ENCODE measurements at places on chromosomes 13 and 19.

DNA sequence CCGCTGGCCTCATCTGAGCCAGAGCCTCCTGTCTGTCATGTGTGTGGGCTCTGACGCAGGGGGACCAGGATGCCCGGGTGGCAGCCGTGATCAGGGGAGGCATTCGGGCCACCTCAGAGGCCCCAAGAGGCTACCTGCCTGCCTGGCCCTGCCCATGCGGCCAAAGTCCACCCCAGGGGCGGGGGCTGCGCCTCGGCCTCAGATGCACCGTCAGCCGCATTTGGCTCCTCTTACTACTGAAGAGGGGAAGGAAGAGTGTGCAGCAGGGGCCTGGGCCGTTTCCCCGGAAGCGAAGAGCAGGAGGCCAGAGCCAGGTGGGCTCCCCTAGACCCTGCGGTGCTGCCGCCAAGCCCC, 34.0 kb downstream of the C13orf46 start:
- no peak for DNase-seq

- no peak for DNase-seq
Observed at GRCh38 chr13:112434937-112435523, 58.9 kb downstream of the SPACA7 start.

GRCh38 chr13:113573065-113573464, 11.5 kb upstream of the TFDP1 start:
- no peak for DNase-seq

DNA sequence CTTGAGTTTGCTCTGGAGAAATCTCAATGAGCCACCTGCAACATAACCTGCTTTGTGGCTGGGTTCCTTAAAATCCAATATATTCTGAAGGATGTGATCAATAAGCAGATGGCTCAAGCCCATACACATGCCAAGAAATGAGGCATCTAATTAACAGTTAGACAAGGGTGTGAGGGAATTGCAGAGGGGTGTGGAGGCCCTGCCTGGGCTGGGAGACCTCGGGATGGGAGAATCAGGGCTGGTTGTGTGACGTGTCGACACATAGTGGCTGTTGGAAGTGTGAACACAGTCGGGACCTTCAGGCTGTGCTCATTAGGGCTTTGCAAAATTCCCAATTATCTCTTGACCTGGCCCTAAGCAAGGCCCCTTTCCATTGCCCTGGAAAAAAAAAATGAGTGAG, 362.0 kb upstream of the TMTC4 start:
- no peak for DNase-seq

DNA sequence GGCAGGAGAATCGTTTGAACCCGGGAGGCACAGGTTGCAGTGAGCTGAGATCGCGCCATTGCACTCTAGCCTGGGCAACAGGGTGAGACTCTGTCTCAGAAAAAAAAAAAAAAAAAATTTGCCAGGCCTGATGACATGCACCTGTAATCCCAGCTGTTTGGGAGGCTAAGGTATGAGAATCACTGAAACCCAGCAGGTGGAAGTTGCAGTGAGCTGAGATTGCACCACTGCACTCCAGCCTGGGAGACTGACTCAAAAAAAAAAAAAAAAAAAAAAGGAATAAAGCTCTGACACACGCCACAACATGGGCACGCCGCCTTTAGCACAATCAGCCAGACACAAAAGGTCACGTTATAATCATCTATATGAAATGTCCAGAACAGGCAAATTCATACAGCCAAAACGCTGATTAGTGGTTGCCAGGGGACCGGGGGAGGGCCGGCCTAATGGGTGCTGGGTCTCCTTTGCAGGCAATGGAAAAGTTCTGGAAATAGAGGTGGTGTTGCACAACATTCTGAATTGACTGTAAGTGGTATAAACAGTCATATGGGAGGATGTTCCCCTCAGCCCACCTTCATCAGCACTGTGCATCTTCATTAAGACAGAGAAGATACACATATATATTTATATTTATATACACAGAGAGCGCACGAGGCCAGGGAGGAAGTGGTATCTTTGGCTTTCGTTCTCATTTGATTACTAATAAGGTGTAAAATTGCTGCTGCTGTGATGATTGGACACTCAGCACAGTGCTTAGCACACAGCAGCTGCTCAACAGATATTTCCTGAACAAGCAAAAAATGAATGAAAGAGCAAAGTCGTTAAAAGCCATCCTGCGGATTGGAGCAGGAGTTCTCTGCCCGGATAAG, 3.8 kb downstream of the HSPBP1 start:
- no peak for DNase-seq

- DNase-seq, result no peak
Observed at GRCh38 chr19:19105365-19106055, 32.8 kb downstream of the TMEM161A start.

DNA sequence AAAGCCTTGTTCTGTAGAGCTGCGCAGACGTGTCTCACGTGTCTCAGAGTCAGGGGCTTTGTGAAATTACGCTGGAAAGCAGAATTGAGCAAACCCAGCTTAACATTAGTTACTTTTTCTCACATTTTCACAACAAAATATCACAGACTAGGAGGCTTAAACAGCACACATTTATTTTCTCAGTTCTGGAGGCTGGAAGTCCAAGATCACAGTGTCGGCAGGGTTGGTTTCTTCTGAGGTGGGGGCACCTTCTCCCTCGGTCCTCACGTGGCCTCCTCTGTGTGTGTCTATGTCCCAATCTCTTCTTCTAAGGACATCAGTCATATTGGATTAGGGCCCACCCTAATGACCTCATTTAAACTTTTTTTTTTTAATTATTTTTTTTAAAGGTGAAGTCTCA, 4.7 kb upstream of the EIF3G start:
- DNase-seq, result no peak

DNA sequence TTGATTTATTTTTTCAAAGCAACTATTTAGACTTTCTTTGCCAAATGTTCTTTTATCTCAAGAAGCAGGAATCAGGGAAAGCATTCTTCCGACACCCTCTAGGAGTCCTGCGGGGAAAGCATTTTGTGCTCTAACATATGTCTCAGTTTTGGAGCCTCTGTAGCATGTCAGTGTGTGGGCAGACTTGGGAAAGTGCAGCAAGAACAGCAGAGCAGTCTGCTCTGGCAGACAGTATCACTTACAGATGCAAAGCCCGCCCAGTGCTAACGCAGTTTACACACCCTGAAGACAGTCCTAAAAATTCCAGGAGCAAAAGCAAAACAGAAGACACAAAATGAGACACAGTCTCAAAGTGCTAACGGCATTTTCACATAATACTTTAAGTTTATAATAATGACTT, 393.5 kb downstream of the KLF12 start:
- DNase-seq, result peak; percentile 30

- no peak for DNase-seq
Observed at GRCh38 chr19:4012092-4012974, 4.8 kb downstream of the PIAS4 start.

GRCh38 chr13:71021825-71022422, 845.1 kb downstream of the DACH1 start:
- no peak for DNase-seq

DNA sequence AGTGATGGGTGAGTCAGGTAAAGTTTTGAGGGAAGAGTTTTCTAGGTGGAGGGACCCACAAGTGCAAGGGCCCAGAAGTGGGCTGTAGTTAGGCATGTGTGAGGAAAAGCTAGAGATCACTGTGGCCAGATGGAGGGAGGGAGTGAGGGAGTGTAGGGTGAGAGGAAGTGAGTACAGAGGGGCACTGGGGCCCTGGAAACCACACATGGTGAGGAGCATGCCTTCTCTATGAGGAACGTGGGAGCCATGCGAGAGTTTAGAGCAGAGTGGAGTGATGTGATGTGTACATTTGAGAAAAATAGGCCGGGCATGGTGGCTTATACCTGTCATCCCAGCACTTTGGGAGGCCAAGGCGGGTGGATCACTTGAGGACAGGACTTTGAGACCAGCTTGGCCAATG, 14.7 kb upstream of the SHKBP1 start:
- no peak for DNase-seq

- DNase-seq, result no peak
Observed at GRCh38 chr13:36888645-36889044, 31.4 kb downstream of the SMAD9 start.

- DNase-seq, result peak; percentile 33
Observed at GRCh38 chr19:47190167-47190727, 40.8 kb downstream of the BBC3 start.

- no peak for DNase-seq
Observed at GRCh38 chr19:871446-872265, 12.2 kb downstream of the CFD start.

DNA sequence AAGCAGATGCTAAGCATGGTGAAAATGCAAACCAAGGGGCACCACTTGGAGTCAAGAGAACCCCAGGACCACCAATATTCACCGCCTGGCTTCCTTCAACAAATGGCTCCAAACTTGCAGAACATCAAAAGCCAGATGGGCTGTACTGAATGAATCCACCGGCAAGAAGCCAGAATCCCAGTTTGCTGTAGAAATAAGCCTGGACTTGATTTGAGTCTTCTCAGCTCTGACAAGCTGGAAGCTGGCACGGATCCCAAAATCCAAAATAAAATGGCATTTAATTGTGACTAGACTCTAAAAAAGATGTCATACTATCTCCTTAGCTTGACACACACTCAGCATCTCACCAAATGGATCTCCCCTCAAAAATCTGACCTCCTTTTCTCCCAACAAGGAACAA, 11.9 kb downstream of the EFNB2 start:
- no peak for DNase-seq

DNA sequence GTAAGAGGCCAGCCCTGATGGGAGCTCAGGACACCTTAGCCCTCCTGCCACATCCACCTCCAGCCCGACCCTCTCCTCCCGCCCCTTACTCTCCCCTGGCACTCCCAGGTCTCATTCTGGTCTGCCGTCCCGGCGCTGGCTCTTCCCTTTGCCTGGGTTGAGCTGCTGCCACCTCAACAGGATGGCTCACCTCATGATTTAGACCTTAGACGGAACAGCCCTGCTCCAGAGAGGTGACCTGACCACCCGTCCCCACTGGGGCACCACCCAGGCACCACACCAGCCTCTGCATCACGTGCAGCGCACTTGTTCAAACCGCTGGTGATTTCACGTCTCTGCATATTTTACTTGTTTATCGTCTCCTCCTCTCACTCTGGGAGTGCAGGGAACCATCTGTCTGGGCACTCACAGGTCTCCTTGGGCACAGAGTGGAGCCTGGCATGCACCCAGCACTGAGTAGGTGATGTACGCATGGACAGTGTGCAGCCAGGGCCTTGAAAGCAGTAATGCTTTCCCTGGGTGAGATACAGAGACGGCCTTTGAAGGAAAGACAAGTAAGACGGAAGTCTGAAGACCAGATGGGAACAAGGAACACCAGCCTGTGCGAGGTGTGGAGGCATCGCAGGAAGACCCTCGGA, 183.1 kb downstream of the KATNAL1 start:
- no peak for DNase-seq

GRCh38 chr13:57418067-57418677, 213.4 kb upstream of the PCDH17 start:
- DNase-seq, result no peak

GRCh38 chr19:30078381-30078910, 136.4 kb downstream of the URI1 start:
- DNase-seq, result no peak

GRCh38 chr19:8388612-8388958, 1.6 kb upstream of the RAB11B start:
- DNase-seq, result no peak

GRCh38 chr19:18668252-18668631, 15.2 kb upstream of the CRTC1 start:
- no peak for DNase-seq

Data from skeletal muscle cell (primary cell).